ENCODE measurements at places on chromosomes 6 and 20.

GRCh38 chr6:144435602-144436426, 150.7 kb downstream of the UTRN start:
- DNase-seq = no peak

- DNase-seq = no peak
These were observed 8.5 kb upstream of the DACT2 start for GRCh38 chr6:168328086-168328485.

GRCh38 chr6:163862701-163863100, 448.2 kb downstream of the QKI start:
- DNase-seq = no peak

- no peak for DNase-seq
These were observed 3.2 kb downstream of the GPR63 start for GRCh38 chr6:96834070-96834469.
